Left cardiac atrium (tissue), 4 donors: ENCODE measurements at places on chromosomes 3 and 15. TPM values are rescaled to one million over a fixed set of nuclear protein-coding genes. Genes with fewer than 3 reads are reported as not detected.

- no peak for DNase-seq
Observed at GRCh38 chr3:196974661-196975060, 6.0 kb upstream of the PIGZ start.

Gene IMPDH2
- 71.3 TPM for total RNA-seq

Gene RHOV
- not detected for total RNA-seq

DNA sequence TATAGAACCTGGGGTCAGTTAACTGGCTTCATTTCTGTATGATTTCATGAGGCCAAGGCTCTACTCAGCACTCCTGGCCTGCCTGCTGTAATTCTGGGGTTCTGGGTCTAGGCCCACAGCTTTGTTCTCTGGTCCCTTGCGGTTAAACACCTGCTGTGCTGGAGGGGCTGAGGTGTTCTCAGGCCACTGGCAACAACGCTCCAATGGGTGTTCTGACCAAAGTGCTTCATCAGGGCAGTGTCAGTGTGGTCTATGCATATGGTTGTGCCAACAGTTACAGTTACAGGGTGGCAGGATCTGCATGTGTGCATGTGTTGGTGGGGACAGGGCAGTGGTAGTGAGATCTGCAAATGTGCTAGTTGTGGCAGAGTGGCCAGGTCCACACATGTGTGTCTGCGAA lies 64.1 kb upstream of the GMNC start:
- DNase-seq: no peak

Gene C3orf33
- 5.5 TPM for total RNA-seq

- DNase-seq: no peak
Observed at GRCh38 chr15:48556159-48556897, 89.2 kb downstream of the FBN1 start.

DNA sequence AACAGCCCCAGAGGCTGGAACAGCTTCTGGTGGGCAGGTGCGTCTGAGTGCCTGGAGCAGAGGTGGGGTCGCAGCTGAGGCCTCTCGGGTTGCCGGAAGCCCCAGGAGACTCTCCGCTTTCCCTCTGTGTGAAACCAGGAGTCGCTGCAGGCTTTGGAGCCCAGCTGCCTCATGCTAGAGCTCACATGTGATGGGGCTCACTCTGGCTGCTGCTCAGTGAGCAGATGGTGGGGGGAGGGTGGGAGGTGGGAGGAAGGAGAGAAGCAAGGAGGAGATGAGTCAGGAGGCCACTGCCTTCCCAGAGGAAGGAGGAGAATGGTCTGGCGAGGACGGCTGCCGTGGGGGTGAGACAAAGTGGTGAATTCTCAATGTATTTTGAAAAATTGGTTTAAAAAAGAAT lies 290.1 kb upstream of the CHRNA7 start:
- DNase-seq: no peak

Gene HRH1
- 3.5 TPM for total RNA-seq

- DNase-seq: no peak
Observed at GRCh38 chr3:122343654-122344053, 18.6 kb downstream of the CSTA start.

Gene AMIGO3
- not detected for total RNA-seq

Gene NDUFB4
- total RNA-seq: 331 TPM

GRCh38 chr3:46906471-46907058 lies 29.0 kb downstream of the PTH1R start:
- DNase-seq: peak; percentile 26

GRCh38 chr3:152314677-152315353 lies 46.1 kb downstream of the MBNL1 start:
- DNase-seq: no peak

DNA sequence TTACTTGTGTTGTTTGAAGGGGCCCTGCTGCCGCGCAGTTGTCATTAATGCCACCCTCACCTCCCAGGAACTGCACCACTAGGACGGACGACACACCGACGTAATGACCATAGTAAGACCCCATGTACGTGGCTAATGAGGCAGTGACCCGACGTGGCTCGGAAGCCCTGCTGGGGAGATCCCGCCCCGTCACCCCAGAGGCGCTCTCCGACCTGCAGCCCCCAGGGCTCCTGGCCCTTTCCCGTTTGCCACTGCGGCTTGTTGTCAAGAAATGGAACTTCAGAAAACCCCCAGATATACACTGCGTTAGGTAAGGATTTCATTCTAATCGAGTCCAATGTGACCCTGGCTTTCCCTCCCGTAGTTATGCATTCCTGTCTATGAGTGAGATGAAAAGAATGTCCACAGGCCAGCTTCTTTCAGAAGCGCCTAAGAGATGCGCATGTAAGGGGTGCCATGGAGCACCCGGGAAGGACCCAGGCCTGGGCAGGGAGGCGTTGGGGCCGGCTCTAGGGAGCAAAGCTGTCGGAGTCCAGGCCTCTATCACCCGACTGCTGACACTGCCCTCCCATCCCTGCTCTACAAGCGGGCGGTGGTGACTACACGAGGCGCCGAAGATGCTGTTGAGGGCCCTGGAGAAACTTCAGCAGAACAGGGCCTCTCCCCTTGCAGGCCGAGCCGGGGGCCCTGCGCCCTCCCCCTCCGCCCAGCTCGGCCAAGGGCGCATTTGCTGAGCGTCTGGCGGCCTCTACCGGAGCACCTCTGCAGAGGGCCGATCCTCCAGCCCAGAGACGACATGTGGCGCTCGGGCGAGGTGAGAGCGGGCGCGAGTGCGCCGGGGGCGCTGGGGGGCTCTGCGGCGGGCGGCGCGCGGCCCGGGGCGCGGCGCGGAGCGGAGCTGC lies at the start of gene GABRA5:
TSS of gene GABRA5 (plus strand) at position 765 of the 902 bp plus-strand sequence. CDS start 2,187 bp downstream, outside the sequence.
- no peak for DNase-seq

GRCh38 chr3:86990734-86991481 lies at the start of gene VGLL3:
Gene VGLL3, minus strand, starts transcription at chr3:86991149. Its CDS starts 406 bp downstream, at chr3:86990743.
- DNase-seq: peak; percentile 78

Gene SQOR
- total RNA-seq: 29.0 TPM

GRCh38 chr3:64885055-64885454 lies 197.3 kb upstream of the ADAMTS9 start:
- DNase-seq: no peak

Gene POLQ
- total RNA-seq: 0.79 TPM

- no peak for DNase-seq
Observed at GRCh38 chr3:141661229-141662196, 76.6 kb upstream of the RNF7 start.

DNA sequence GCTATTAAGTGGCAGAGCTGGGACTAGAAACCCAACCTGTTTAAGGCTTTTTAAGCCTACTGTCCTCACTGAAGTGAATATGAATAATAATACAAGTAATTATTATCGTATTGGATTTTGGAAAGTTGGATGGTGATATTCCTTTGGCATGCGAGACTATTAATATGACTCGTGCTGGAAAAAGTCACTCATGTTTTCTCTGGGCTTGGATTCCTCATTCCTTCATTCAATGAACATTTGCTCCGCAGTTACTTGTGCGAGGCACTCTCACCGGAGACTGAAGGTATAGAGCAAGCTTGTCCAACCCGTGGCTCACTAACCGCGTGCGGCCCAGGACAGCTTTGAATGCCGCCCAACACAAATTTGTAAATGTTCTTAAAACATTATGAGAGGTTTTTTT lies 694 bp downstream of the PLAAT1 start:
- DNase-seq: no peak

Gene MST1R
- total RNA-seq: 1.7 TPM

Gene IL5RA
- total RNA-seq: 2.3 TPM

DNA sequence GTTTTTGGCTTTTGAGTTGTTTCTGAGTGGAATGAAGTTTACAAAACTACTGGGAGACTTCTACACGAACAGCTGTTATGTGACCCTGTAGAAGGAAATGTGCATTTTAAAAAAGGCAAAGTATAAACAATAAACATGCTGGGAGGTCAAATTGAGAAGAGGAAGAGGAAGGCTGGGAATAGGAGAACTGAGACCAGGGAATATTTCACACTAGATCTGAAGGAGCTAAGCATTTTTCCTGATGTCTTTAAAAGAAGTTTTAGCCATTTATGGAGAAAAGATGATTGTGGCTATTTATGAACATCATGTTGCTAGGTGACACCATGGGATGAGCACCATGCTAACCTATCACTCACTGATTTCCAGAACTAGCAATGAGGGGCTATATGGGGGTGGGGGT lies 76.3 kb upstream of the FAM98B start:
- DNase-seq: no peak

DNA sequence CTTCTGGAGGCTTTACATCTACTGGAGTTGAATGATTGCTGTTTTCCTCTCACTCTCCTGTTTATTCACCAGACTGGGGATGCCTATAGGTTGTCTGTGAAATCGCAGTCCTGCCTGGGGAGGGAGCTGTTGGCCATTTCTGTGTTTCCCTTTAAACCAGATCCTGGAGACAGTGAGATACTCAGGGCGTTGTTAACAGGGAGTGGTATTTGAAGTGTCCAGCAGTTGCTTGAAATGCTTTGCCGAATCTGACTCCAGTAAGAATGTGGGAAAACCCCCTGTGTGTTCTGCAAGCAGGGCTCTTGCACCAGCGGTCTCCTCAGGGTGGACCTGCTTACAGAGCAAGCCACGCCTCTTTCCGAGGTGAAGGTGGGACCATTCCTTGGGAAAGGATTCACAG lies 4.3 kb upstream of the LRRK1 start:
- DNase-seq: no peak

Gene ARNT2
- 5.0 TPM for total RNA-seq

Gene RBP2
- not detected for total RNA-seq

- DNase-seq: peak; percentile 82
Observed at GRCh38 chr3:132721479-132722164, 587 bp downstream of the NPHP3 start.

Gene LMAN1L
- total RNA-seq: 110 TPM

GRCh38 chr3:197363553-197364409 lies 65.4 kb upstream of the DLG1 start:
- no peak for DNase-seq

DNA sequence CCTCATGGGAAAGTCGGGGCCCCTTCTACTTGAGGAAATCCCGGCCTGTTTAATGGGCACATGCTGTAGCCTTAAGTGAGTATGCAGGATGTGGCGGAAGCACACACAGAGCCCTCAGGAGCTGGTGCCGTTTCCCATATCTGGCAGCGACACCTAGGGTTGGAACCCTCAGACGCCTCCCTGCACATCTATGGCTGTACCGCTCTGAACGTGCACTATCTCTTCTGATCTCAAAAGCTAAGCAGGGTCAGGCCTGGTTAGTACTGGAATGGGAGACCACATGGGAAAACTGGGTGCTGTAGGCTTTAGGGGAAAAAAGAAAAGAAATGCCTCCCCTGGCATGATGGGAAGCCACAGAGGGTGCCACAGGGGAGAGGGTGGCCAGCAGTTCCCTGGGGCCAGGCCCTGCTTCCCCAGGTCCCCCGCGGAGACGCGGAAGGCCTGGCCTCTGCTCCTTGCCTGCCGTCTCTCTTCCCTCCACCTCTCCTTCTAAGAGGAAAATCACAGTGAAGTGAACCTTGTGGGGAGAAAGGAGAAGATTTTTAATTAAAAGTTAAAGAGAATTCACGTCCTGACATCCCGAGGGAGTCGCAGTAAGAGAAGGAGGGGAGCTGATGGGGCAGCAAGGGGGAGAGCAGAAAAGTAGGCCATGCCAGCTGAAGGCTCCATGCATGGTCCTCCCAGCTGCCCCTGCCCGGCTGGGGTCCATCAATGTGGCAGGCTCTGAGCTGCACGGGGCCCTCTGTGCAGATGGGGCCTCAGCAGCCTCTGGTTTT lies 60.5 kb upstream of the TMEM115 start:
- no peak for DNase-seq

GRCh38 chr3:36444909-36445308 lies 64.6 kb downstream of the STAC start:
- DNase-seq: no peak

GRCh38 chr3:123158330-123158729 lies 43.4 kb upstream of the SEC22A start:
- no peak for DNase-seq

- no peak for DNase-seq
Observed at GRCh38 chr3:66106788-66107187, 68.1 kb upstream of the MAGI1 start.

DNA sequence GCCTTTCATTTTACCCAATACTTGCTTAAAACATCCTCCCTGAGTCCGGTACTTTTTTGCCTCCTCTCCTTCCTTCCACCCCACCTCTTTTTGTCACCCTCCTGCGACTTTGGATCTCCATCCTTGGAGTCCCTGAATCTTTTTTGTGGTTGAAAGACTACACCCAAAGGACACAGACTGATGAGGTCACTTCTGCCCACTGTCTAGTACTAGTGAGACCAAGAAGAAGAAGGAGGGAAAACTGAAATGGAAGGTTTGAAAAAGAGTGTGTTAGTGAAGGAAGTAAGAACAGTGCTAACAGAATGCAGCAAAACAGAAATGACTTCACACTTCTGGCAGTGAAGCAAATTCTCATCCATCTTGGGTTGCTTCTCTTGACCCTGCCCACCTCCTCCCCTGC lies 6.6 kb downstream of the B3GNT5 start:
- no peak for DNase-seq

DNA sequence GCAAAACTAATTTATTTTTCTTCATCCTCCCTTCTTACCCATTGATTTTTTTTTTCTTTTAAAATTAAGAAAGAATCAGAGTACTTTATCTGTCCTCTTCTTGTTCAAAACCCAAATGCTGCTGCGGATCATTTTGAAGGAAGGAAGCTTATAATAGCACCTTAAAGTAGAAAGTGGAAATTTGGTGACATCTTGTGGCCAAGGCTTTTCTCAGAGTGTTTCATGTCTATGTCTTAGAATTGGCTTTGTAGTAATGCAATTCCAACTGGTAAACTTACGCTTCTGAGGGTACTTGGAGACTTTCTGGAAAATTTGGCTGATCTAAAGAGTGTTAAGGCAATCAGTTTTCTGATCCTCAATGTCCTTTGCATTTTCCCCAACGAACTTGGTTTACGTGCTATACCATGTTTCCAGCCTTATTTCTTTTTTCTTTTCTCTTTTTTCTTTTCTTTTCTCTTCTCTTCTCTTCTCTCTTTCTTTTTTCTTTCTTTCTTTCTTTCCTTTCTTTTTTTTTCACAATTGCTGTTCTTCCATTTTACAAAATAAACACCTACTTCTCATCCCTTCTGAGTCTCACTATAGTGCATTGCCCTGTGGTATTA lies 30.7 kb downstream of the C3orf38 start:
- DNase-seq: no peak

Gene SLC9C1
- total RNA-seq: 1.4 TPM

- no peak for DNase-seq
Observed at GRCh38 chr15:93102211-93102610, 13.2 kb upstream of the RGMA start.

Gene GABRR3
- not detected for total RNA-seq
